Heart left ventricle (tissue), 16 donors: ENCODE measurements at places on chromosomes 11 and 22. TPM values are rescaled to one million over a fixed set of nuclear protein-coding genes. Genes with fewer than 3 reads are reported as not detected.

Gene FAM180B
- total RNA-seq: not detected

- no peak for DNase-seq
Measured at GRCh38 chr11:92240916-92241315, 16.3 kb downstream of the FAT3 start.

GRCh38 chr22:43346521-43346929 lies 3.4 kb upstream of the SCUBE1 start:
- DNase-seq: peak; percentile 68

DNA sequence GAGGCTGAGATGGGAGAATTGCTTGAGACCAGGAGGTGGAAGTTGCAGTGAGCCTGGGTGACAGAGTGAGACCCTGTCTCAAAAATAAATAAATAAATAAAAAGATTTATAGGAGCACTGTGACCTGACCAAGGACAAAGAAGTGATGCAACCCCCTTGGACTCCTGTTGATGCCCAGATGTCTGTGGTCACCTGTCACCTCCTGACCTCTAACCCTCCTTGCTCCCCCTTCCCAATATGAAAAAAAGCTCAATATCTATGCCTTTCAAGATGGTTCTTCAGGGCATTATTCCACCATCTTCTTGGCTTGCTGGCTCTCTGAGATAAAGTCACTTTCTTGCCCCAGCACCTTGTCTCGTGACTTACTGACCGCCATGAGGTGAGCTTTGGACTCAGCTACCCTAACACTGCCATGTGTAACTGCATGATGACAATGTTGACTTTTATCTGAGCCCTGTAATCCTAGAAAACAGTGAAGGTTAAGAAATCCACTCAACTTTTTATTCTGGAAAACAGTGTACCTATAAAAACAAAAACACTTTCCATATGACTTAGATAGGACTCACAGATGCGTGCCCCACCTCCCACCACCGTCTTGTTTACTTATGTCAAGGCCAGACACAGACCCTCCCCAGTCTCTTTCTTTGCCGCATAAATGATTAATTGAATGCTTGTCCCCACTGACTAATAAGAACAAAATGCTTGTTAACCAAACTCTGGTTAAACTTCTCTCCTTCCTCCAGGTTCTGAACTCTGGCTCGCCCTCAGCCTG lies 360.5 kb downstream of the BUD13 start:
- no peak for DNase-seq

Gene FOXRED1
- total RNA-seq: 24.5 TPM

GRCh38 chr11:65599216-65599954 lies 3.8 kb upstream of the KCNK7 start:
- no peak for DNase-seq

- no peak for DNase-seq
Measured at GRCh38 chr11:119108146-119108856, 1.2 kb downstream of the C2CD2L start.

DNA sequence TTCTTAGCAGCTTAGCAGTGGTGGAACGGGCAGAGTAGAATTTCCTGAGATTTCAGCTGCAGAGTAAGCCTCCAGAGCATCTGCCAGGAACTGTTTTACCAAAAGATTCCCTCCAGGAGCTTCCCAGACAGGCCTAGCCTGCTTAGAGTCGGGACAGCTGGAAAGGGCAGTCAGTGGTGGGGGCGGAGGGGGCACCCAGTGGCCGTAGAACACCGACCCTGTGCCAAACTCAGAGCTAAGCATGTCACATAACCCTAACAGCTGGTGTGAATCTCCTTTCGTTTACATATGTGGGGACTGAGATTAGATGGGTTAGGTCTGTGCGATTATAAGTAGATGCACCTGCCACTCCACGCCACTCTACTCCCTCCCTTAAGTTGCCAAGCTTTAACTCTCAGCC lies 80.0 kb upstream of the CRTAM start:
- no peak for DNase-seq

GRCh38 chr11:2913019-2913431 lies 16.2 kb downstream of the PHLDA2 start:
- no peak for DNase-seq

Gene CLDN5
- 19.3 TPM for total RNA-seq

GRCh38 chr22:28771195-28771791 lies 1.2 kb upstream of the CCDC117 start:
- no peak for DNase-seq

DNA sequence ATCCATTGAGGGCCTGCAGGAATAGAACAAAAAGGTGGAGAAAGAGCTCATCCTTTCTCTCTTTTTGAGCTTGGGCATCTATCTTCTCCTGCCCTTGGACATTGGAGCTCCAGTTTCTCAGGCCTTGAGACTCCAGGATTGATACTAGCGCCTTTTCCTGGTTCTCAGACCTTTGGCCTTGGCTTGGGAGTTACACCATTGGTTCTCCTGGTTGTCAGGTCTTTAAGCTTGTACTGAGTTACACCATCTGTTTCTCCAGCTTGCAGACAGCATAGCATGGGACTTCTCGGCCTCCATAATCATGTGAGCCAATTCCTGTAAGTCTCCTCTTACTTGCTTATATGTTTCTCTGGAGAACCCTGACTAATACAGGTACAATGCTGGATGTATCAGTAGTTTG lies 72.6 kb downstream of the GRK3 start:
- no peak for DNase-seq

Gene CD248
- total RNA-seq: 33.1 TPM

Gene ABCG4
- 0.49 TPM for total RNA-seq

DNA sequence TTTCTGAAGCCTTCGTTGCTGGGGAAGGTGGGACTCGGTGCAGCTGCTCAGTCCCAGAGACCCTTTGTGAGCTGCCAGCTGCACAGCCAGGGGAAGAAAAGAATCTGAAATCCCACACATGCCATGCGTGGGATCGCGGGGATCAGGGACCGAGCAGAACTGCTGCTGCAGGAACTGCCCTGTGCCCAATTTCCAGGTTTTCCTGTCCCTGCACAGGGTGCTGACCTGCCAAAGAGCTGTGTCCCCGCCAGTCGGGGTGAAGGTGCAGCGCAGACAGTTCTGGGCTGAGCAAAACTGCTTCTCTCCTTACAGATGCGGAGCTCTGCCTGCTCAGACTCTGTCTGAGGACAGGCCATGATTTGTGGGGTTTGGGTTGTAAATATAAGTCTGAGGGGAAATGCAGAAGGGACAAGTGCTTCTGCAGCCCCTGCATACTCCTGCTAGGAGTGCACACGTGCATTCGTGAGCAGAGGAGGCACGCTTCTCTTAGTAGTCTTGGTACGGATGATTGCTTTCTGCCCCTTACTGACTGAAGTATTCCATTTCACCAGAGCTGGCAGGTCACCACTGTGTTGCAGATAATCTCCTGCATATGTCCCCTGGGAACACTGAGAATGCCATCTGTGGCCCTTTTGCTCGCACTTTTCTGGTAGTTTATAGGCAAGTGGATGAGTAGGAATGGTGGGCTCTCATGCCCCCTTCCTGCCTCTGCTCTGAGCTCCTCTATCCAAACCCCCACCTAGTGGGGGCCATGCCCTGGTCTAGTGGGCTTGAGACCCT lies 141.4 kb downstream of the PARVA start:
- no peak for DNase-seq

Gene RFPL2
- total RNA-seq: not detected

GRCh38 chr11:101444851-101445250 lies 139.0 kb downstream of the TRPC6 start:
- DNase-seq: no peak

GRCh38 chr11:72254299-72254993 lies 10.5 kb upstream of the PHOX2A start:
- no peak for DNase-seq

DNA sequence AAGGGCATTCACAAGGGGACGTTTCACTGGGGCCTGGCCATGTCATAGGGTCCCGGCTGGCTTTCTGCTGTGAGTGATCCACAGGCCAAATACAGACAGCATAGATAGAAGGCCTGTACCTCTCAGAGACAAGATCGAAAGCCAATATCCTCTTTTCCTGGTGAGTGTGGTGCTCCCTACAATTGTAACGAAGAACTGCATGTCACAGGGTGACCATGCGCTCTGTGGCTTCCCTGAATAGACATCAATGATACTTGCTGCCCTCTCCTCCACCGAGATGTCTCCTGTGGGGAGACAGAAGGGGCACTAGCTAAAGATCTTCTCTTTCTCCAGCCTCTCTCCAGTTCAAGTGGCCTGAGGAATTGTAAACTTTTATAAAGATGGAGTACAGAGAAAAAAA lies 226.1 kb upstream of the POU2AF2 start:
- DNase-seq: no peak

Gene CNIH2
- total RNA-seq: 0.25 TPM

GRCh38 chr11:75406338-75406777 lies 7.0 kb downstream of the RPS3 start:
- DNase-seq: no peak

- no peak for DNase-seq
Measured at GRCh38 chr11:43285826-43286225, 26.0 kb upstream of the API5 start.

GRCh38 chr11:27658535-27659236 lies 41.6 kb downstream of the BDNF start:
- DNase-seq: no peak

- DNase-seq: no peak
Measured at GRCh38 chr11:101466352-101466751, 117.5 kb downstream of the TRPC6 start.

DNA sequence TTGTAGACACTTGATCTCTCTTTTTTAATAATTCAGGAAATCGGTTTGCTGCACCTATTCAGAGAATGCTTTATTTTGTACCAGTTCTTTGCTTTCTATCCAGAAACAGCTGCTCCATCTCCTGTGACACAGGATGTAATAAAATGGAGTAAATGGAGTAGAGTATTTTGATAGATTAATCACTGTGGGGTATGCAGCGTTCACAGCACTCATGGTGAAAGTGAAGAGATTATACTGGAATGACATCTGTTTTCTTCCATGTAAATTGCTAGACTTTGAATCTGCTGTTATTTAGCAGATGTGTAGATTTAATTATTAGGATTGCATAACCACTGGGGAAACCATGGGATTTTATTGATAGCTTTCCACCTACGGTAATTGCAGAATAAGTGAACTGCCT lies 227.3 kb upstream of the ARHGAP42 start:
- DNase-seq: no peak

- no peak for DNase-seq
Measured at GRCh38 chr11:83661491-83662350, 375.6 kb upstream of the CCDC90B start.

DNA sequence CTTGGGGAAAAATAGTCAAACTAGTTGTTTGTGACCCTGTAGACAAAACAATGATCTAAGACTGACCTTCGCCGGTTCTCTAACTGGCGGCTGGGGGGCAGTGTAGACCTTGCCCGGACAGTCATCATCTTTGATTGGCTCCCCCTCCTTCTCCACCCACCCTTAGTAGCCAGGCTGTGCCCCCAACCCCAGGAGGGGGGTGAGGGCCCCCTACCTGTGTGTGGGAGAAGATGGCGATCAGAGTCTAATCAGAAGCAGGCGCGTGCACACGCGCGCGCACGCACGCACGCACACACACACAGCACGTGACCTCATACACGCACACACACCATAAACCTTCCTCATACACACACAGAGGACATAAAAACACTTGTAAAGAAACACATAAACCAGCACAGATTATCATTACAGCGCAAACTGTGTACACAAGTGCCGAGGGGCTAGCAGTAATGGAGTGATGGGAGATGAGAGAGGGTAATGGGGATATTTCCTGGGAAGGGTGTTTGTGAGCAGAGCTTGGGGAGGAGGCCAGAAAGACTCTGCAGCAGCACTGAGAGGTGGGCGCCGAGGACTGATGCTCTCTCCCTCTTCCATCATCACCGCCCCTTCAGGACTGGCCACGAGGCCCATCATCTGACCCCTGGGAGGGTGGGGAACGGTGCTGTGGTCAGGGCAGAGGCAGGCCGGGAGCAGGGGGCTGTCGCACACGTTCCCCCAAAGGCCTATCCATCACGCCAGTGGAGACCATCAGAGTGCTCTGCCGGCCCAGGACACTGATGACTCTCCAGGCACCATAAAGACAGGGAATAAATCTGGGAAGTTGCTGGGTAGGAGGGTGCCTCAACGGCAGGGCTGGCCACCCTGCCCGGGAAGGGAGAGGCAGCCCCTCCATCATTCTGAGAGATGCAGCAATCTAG lies 12.2 kb downstream of the NECTIN1 start:
- peak; percentile 13 for DNase-seq

Gene P2RY6
- total RNA-seq: 1.3 TPM
